ENCODE measurements at places on chromosomes 16 and 17.
A peak's percentile ranks its signal among the peaks of the same experiment; 100 is the strongest.

GRCh38 chr17:73119631-73120030 lies 27.1 kb upstream of the SLC39A11 start:
- no peak for DNase-seq

DNA sequence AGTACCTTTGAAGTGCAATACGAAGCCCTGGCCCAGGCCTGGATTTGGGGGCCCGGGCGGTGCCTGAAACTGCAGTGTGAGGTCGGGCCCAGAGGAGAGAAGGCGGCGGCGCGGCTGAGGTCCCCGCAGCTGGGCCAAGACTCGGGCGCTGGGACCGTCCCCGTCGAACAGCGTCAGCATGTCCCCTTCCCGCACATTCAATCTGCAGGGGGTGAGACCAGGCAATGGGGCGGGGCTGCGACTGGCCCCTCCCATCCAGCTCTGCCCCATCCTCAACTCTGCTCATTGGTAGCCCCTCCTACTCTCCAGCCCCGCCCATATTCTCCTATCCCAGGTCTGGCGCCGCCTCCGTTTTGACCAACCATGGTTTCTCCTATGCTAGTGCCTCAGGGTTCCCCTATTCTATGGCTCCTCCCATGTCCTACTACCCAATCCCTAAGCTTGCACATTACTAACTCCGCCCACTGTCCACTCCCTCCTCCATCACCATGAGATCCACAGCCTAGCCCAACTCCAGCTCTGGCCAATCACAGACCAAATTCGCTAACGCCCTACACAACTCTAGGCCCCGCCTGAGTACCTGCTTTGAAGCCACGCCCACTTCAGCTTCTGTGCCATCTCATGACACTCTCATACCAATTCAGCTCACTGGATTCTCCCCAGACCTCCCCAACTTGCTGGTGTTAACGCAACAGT lies 14.4 kb upstream of the CDIPT start:
- DNase-seq = peak; percentile 51

DNA sequence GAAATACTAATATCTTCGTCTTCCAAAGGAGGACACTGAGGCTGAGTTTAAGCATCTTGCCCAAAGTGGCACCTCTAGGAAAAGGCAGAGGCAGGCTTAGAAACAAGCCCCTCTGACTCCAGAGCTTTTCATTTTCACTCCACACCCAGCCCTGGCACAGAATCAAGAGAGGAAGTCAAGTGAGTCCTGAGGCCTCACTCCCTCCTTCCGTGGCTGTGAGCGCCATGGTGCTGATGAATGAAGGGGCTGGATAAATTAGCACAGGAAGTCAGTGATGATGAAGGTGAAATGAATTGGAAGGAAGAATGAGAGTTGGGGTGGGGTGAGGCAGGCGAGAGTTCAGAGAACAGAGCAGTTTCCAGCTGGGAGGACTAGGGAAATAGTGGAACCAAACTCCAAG lies 179.3 kb downstream of the TMEM132E start:
- DNase-seq = no peak

DNA sequence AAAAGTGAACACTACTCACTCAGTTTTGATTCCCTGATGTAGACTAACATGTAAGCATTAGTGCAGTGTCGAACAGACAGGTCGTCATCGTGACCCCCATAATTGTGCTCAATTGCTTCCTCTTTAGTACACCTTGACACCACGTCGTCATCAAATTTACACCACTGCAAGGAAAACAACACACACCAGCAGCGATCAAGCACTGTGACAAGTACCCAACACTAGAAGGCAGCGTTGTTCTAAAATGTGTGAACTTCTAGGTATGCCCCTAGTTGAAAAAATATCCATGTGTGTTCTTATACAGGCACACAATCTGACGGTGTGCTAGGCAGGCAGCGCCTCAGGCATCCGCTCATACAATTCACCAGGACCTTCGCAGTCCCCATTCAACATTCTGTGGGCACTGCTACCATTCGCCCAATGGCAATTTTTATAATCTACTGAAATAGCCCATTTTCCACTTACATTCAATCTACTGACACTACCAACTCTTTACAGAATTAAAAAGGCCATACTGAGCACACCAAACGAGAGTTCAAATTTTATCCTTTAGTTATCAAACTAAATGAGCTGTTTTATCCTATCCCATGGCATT lies 23.1 kb downstream of the LITAFD start:
- no peak for DNase-seq

DNA sequence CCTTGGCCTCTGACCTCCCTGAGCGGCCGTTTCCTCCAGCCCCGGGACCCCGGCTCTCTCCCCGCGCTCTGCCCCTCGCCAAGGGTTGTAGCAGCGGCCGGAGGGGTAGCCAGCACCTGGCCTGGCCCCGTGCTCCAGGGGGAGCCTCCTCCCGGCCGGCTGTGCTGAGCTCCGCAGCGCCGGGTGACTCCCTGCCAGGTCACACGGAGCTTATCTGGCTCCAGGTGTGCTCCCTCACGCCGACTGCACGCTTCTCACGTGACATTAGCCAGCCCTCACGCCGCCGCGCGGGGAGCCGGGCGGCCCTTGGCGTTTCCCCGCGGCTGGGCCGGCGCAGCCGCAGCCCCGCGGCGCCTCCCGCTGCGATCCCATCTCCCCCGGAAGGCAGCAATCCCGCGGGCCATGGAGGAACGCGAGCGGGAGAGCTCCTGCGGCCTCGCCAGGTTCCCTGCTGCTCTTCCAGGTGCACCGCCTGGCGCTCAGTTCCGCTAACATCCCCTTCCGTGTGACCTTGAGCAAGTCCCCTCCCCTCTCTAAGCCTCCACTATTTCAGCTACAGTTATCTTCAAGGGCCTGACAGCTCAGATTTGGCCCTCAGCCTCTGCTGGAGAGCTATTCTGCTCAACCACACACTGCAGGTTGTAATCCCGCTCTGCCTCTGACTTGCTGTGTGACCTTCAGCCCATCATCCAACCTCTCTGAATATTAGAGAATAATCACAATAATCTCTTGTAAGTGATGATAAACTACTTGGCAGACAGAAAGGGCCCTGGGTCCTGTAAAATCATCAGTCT lies 3.4 kb downstream of the MYO18A start:
- DNase-seq = no peak

GRCh38 chr16:10769381-10769780 lies 25.7 kb downstream of the NUBP1 start:
- no peak for DNase-seq

DNA sequence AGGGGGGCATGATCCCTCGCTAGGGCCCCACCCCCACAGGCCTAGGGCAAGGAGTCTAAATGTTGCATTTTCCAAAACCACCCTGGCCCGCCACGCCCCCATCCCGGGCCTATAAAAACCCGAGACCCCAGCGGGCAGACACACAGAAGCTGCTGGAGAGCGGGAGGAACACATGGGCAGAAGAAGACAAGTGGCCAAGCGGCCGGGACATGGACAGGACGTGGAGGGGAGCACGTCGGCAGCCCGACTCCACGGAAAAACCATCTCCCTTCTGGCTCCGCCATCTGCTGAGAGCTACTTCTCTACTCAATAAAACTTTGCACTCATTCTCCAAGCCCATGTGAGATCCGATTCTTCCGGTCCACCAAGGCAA lies 34.1 kb upstream of the ENPP7 start:
- DNase-seq = no peak

GRCh38 chr16:57380671-57381462 lies 8.6 kb downstream of the CX3CL1 start:
- DNase-seq = no peak

All from SK-N-MC (cell line).